SK-N-SH (cell line): ENCODE measurements at places on chromosomes 7 and 10. TPM values are rescaled to one million over a fixed set of nuclear protein-coding genes. Genes with fewer than 3 reads are reported as not detected.

- DNase-seq: peak; percentile 80
Observed at GRCh38 chr7:98281757-98282606, 496 bp downstream of the BRI3 start.

- no peak for DNase-seq
Observed at GRCh38 chr7:158850545-158851102, 5.7 kb upstream of the DYNC2I1 start.

DNA sequence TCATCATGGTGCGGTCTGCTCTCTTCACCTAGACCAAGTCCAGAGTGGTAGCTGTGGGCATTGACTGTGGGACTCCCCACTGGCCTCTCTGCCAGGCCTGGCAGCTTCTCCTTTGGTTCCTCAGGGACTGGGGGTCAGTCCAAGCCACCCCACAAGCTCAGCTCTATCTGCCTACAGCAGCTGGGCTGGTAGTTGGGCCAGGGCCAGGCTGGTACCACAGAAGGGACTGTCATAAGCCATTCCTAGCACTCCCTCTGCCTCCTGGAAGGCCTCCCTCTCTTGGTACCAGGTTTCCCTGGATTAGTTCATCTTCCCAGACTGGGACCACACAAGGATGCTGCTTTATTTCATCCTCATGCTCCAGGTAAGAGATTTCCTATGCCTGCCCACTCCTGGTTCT is 24.2 kb upstream of the UNC5B start:
- DNase-seq: no peak

DNA sequence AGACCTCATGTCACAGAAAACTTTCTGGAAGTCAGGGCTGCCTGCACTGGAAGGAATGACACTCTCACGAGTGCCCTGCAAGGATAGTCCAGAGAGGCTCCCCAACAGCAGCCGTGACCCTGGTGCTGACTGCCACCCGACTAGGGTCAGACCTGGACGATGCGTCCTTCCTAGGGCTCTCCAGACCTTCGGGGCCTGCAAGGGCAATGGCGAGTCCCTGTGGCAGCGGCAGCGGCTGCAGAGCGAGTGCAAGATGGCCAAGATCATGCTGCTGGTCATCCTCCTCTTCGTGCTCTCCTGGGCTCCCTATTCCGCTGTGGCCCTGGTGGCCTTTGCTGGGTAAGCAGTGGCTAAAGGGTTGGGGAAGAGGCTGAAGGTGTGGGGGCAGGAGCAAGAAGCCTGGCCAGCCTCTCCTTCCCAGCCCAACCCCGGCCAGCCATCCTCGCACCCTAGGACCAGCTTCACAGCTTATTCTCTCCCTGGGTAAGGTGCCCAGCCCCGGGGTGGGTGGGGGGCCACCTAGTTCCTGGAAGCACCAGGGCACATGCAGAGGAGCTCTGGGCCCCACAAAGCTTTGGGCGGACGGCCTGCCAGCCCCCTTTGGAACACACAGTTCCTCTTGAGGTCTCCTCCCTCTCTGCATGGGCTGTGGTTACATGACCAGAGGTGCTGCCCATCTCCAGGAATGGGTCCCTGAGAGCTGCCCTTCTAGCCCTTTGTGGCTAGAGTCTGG is 5.5 kb downstream of the OPN4 start:
- no peak for DNase-seq

Gene C7orf33
- polyA plus RNA-seq: not detected in 2 replicates

DNA sequence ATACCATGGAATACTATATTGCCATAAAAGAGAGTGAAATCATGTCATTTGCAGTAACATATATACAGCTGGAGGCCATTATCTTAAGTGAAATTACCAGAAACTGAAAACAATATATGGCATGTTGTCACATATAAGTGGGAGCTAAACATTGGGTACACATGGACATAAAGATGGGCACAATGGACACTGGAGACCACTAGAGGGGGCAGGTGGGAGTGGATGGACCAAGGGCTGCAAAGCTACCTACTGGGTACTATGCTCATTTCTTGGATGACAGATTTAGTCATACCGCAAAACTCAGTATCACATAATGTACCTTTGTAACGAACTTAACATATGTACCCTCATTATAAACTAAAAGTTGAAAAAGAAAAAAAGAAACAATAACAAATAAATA is 1167.6 kb downstream of the NXPH1 start:
- DNase-seq: no peak
